Femur (tissue), 1 donor: ENCODE measurements at places on chromosomes 12 and 14.

- DNase-seq = no peak
Measured at GRCh38 chr12:74641694-74642093, 104.1 kb downstream of the ATXN7L3B start.

DNA sequence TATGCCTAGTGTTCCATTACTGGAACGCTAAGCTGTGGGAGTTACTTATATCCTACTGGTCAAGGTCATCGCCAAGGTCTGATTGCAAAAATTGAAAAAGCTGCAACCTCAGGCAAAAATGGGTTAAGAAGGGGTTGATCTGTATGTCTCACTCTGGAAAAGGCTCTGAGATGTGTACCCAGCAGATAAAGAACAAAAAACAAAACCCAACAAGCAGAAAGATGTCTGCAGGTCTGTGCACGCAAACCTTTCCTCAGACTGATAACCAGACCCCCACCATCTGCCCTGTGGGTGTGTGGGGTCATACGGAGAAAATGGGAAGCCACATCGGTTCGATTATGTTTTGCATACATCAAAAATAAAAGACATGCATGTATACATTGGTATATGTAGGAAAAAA is 56.4 kb downstream of the TESC start:
- no peak for DNase-seq

DNA sequence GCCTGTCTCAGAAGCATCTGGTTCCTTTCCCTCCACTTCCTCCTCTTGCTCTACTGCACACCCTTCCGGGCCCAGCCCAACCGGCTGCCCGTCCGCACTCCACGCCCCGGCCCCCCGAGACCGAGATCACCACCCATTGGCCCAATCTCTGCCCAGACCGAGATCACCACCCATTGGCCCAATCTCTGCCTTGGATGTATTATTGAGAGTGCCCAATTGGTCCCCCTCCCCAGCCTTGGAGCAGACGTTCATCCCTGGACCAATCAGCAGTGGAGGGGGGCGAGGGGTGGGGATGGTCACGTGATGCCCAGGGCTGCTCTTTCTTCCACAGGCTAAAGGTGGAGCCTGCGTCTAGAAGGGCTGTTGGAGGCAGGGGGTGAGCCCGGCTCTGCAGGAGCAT is 75.6 kb upstream of the TMEM132C start:
- DNase-seq = no peak

DNA sequence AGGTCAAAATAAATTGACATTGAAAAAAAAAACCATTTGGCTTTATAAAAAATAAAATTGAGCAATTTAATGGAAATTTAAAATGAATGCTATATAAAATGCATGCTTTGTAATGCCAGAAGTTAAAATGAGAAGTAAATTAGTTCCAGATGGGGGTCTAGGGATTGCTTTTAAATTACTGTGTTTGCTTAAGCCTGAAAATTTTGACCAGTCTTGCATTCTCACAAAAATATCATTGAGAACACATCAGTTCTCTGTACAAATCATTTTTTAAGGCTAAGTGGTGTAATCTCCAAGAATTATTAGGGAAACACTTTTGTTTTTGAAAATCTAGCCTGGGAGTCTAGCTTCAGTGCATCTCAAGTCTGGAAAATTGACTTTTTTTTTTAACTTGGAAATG is 90.7 kb downstream of the RERG start:
- no peak for DNase-seq

DNA sequence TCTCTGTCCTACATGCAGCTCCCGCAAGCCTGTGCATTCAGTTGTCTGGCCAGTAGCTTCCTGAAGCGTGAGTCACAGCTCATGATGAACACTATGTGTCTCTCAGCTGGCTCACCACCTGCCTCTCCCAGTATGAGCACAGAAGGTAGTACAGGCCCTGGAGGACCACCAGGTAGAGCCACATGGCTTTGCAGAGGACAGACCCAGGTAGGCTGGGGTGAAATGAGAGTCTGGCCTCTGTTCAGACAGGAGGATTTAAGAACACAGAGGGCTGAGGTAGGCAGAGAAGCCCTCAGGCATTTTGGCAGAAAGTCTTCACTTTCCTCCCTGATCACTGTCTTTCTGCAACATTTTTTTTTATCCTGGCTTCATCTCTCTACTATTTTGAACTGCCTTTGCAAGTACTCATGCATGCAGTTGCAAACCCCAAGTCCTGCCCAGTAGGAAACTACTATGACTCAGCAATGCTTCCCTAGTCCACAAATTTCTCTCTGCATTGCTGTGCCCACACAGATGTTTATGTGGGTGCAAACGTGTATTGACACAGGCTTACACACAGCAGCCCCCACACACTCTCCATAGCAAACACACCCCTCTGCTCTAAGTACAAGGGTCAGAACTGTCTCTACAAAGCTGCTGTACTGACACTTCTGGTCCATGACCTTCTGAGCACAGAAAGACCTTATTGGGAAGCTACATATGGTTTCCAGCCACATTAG is 7.2 kb upstream of the SDR9C7 start:
- no peak for DNase-seq

DNA sequence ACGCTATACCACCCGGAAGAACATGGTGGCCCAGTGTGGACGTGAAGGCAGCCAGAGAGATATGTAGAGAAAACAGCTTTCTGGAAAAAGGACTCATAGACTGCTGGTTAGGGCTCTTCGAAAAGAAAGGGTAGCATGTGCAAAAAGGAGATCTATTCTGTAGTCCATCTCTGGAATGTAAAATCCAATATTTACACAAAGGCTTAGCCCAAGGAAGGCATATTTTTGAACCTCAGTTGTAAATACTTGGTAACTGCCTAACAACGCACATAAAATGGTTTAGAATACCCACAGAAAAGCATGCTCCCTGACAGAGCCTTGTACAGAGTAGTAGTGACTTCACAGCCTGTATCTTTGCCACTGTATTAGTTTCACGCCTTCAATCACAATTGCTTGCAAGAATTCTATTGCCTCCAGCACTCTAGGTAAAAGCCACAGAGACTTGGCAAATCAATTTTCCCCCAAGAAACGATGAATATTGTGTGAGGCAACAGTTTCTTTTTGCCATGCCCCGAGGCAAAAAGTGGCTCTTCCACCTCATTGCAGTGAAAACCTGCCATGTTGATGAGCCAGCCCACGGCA is 59.2 kb downstream of the TRIM9 start:
- no peak for DNase-seq

DNA sequence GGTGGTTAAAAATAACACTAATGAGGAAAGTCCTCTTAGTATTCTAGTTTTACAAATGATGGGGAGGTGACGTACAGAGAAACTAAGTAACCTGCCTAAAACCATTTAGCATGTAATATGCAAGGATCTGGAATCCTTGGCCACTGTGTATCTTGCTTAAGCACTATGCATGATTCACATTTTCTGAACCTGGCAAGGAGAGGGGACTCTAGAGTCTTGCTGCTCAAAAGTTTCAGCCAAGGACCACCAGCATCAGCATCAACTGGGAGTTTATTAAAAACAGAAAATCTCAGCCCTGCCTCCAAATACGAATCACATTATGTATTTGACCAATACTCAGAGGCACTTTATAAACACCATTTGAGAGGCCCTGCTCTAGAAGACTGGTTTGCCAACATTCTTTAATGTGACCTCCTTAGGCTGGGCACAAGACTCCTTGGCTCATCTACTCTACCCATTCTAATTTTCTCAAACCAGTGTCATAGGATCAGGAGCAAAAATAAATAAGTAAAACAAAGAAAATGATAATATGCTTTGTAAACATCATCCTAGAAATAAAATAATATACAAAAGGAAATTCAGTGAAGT is 52.9 kb downstream of the ABCC9 start:
- peak; percentile 32 for DNase-seq

- DNase-seq = no peak
Measured at GRCh38 chr14:52073251-52073650, 4.4 kb upstream of the NID2 start.

GRCh38 chr14:40911141-40911540 is 695.5 kb upstream of the LRFN5 start:
- no peak for DNase-seq

DNA sequence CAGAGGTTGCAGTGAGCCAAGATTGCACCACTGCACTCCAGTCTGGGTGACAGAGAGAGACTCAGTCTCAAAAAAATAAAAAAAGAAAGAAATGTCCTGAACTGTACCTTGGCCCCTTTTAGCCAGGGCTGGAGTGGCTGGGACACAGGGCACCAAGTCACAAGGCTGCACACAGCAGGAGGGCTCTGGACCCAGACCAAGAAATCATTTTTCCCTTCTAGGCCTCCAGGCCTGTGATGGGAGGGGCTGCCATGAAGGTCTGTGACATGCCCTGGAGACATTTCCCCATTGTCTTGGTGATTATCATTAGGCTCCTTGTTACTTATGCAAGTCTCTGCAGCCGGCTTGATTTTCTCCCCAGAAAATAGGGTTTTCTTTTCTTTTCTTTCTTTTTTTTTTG is 5.1 kb upstream of the ACOT6 start:
- no peak for DNase-seq

- DNase-seq = no peak
Measured at GRCh38 chr12:6958609-6959057, 7.5 kb downstream of the PTPN6 start.
